ENCODE measurements at places on chromosomes 1 and 21.

- DNase-seq = no peak
These were observed 874.4 kb downstream of the KCNT2 start for GRCh38 chr1:195733826-195734225.

GRCh38 chr21:33418691-33419090 lies 15.5 kb downstream of the IFNGR2 start:
- DNase-seq = no peak

DNA sequence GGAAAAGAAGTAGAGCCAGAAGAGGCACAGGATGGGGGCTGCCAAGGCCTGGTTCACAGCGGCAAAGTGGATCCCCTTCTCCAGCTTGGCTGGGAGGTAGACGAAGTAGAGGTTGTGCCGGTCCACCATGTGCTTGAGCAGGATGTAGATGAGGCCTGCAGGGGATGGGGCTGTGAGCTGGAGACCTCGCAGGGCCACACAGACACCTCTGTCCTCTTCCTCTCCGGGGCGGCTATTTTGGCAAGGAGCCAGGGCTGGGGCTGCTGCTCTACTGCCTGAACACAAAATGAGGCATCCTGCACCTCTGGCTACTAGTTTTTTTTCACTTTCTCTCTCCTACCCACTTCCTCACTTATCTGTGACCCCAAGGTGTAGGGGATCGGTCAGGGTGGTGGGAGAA lies 32.3 kb downstream of the TMEM63A start:
- DNase-seq = no peak

- peak; percentile 33 for DNase-seq
These were observed 67.4 kb downstream of the ARHGEF10L start for GRCh38 chr1:17606826-17607440.

- no peak for DNase-seq
These were observed 153.1 kb downstream of the ST6GALNAC3 start for GRCh38 chr1:76227621-76228020.

DNA sequence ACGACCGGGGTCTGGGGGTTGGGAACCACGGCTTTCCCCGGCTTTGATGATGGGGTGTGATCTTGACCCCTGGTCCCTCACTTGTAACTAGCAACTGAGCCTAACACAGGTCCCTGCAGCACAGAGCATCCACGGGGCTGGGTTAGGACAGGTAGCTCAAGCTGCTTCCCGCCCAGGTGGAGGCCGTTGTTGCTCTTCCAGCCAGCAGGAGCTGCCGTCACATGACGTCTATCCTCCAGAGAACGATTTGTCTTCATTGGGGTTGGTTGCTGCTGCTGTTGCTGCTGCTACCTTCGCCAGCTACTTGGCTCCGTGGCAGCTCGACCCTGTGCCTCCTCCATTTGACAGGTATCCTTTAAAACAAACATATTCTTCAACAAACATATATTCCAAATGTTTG lies 74.3 kb upstream of the ADAR start:
- no peak for DNase-seq

- DNase-seq = no peak
These were observed 3.9 kb upstream of the PSMG1 start for GRCh38 chr21:39187141-39187540.

DNA sequence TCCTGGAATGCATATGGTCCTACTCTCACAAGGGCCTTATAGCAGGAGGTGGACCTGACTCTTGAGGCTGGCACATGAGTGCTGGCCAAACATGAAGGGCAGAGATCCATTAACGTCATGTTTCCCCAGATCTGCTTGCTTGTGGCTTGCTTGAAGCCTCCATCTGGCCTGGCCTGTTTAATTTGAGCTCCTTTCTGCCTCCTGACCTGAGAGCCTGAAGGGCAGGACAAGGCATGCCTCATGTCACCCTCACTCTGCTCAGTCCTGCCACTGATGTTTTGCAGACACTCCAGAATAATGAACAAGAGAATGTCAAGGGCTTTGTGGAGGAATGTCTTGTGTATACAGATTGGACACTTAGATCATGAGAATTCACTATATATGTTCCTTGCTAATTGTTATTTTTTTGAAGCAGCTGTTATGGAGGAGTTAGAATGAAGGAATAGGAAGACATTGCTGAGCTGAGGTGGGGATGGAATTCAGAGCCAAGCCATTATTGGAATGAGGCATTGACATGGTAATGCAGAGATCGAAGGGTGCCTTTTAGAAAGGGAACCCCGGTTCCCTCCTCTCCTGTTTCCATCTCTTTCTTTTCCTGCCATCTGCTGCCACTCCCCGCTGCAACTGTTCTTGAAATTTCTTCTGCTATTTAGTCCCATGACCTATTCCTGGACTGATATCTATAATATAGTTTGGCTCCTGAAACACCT lies 457.0 kb upstream of the PROX1 start:
- DNase-seq = no peak

DNA sequence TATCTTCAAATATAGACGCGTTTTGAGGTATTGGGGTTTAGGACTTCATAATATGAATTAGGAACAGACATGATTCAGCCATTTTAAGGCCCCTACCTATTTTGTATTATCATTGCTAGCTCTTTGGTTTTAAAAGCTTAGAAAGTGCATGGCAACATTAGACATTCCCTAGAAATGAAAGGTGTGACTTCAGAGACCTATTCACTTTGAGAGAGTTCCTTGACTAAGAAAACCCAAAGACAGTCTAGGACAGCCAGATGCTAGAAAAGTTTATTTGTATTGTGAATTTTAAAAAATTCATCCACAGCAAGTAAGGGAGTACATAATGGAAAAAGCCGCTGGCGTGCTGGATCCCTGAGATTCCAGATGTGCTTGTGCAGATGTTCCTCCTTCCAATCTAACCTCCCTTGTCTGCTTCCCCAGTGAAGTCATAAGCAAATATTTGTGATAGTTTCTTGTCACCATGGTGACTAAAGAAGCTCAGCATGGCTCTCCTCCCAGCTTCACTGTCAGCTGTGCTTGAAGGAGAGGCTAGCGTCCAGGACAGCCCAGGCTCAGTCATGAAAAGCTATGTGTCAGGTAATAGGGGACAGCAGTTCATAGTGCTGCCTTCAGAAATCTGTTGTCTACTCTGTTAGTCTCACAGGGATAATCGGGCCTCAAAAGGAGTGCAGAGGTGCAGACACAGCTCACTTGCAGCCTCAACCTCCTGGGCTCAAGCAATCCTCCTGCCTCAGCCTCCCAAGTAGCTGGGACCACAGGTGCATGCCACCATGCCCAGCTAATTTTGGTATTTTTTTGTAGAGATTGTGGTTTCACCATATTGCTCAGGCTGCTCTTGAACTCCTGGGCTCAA lies 34.8 kb downstream of the KPNA6 start:
- DNase-seq = peak; percentile 52

- DNase-seq = peak; percentile 57
These were observed 351.3 kb upstream of the SGIP1 start for GRCh38 chr1:66182551-66183178.
